ENCODE measurements at places on chromosomes 2 and 18.

DNA sequence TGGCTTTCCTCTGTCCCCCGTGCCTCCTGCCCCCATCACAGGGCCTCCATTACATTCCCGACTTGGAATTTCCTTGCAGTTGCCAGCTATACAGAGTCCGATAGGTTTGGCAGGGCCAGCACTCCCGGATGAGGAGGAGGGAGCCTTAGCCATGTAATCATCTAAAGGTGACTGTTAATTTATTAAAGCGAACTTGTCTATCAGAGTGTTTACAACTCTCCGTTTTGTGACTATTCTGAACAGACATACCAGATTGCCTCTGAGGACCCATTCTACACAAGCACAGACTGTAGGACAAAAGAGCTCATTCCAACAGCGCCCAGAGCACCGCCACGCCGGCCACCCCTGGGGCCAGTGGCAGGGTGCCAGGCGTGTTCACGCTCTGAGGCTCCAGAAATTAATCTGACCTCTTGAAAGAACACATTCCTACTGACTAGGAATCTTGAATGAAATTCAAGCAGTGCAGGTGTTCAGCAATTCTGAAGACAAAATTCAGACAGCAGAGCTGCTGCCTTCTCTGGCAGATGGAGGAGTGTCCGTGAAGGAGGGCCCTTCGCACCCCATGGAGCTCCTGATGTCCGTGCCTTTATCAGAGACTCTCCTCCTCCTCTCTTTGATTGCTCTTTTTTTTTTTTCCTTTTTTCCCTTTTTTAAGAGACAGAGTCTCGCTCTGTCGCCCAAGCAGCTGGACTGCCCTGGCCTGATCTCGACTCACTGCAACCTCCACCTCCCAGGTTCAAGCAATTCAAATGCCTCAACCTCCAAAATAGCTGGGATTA lies 58.1 kb upstream of the RALBP1 start:
- no peak for DNase-seq

DNA sequence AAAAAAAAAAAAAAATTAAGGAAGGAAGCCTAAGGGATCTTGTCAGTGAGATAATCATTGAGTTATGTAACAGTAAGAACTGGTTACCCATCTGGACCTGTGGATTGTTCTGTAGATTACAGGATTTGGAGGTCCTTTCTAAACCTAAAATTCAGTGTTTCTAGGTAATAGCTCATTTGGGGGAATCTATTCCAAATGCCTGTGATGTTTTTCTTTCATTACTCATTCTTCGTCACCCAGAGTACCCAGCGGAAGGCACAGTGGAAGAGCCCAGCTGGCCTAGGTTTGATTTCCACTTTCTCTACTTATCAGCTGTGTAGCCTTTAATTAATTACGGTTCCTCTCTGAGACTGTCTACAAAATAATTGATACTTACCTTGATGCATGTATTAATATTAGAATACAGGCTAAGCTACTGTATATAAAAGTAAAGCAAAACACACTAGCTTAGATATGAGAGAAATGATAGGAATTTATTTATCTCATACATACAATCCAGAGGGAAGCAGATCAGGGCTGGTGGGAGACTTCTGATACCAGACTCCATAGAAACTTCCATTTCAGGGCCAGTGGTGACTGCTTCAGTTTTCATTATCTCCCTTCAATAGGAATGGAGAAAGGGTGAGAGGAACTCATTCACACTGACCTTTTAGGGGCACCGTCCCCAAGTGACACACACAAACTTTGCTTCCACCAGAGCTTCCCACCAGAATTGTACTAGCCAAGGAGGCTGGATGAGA lies 115.8 kb upstream of the NOSTRIN start:
- DNase-seq, result no peak

DNA sequence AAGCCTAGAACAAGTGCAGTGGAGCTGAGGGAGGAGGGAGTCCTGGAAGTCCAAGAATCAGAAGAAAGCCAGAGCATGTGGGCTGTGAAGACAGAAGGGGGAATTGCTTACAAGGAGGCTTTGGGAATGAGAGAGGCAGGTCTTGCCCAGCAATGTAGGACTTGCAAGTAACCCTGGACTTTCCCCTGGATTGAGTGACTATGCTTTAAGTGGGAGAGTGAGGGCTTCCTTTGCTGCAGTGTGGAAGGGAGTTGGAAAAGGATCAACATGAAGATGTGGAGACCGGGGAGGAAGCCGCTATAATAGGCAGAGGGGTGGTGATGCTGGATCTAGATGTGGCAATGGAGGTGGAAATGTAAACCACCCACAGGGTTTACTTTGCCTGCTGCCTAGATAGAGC lies 13.8 kb upstream of the SCYGR1 start:
- DNase-seq, result no peak

GRCh38 chr2:144824306-144825080 lies 304.6 kb upstream of the ZEB2 start:
- DNase-seq, result no peak

DNA sequence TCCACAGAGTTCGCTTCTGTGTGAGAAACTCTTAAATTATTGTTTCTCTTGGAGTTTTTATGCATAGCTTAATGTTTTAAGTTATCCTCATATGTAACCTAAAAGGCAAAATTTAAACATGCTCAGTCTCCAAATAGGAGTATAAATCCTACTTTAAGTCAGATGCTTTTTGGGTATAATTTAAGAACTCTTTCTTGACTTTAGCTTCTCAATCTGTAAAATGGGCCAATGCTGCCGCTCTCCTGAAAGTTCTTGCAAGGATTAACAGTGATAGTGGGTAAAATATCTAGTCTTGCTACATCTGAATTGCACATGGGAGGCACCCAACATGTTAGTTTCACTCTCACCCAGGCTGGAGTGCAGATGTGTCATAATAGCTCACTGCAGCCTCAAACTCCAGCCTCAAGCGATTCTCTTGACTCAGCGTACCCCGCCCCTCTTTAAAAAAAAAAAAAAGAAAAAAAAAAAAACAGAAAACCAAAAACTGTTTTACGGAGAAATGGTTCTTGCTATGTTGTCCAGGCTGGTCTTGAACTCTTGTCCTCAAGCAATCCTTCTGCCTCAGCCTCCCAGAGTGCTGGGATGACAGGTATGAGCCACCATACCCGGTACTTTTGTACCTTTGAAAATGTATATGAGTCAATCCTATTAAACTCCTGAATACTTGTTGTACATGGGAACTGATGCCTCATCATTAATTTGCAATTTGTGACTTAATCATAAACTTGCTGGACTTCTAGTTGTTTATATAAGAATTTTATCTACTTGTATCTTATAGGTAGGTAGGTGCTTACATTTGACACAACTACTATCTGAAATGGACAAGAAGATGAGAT lies 1.8 kb downstream of the FBXO48 start:
- no peak for DNase-seq

Data from neuronal stem cell (in vitro differentiated cells).